Posterior vena cava (tissue), 2 donors: ENCODE measurements at places on chromosomes 4 and X.

DNA sequence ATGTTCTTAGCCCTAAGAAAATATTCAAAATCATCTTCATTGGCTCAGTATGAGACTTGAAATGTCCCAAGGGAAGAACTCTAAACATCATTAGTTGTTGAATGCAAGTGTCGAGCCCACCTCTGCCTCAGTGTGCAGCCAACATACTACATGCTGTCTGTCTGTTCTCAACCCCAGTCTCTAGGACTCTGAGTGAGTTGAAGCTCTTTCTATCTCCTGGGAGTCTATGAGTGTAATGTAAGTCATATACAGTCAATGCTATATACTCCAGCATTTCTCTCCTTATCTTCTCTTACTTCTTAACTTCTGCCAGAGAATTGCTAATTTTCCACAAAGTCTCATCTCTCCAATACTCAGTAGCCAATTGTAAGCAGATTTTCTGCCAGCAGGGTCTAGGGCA lies 61.3 kb downstream of the SPATA18 start:
- DNase-seq, result no peak

GRCh38 chr4:57668621-57669020 lies 558.4 kb upstream of the IGFBP7 start:
- no peak for DNase-seq

GRCh38 chr4:139799615-139800014 lies 134.0 kb downstream of the MGST2 start:
- DNase-seq, result no peak

GRCh38 chr4:158965226-158965625 lies 137.7 kb upstream of the RAPGEF2 start:
- no peak for DNase-seq

DNA sequence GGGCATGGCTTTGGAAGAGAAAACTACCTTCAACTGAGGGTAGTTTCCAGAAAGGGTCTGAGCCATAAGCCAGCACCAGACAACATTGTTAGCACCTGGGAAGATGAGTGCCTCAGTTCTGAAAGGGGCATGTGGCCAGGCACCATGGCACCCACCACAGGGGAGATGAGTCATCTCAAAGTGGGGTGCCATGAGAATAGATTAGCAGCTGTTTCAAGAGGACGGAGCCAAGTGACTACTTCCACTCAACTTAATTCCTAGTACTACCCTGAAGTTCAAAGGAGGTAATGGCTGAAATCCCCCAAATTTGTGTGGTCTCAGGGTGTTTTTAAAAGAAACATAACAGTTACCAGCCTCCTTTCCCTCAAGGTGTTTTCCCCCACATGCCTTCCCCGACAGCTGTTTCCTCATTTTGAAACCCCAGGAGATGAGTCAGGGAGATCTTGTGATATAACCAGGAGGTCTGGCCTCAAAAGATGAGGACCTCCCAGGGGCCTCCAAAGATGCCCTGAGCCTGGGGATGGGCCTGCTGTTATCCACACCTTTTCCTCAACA lies 27.8 kb upstream of the FTHL17 start:
- no peak for DNase-seq

DNA sequence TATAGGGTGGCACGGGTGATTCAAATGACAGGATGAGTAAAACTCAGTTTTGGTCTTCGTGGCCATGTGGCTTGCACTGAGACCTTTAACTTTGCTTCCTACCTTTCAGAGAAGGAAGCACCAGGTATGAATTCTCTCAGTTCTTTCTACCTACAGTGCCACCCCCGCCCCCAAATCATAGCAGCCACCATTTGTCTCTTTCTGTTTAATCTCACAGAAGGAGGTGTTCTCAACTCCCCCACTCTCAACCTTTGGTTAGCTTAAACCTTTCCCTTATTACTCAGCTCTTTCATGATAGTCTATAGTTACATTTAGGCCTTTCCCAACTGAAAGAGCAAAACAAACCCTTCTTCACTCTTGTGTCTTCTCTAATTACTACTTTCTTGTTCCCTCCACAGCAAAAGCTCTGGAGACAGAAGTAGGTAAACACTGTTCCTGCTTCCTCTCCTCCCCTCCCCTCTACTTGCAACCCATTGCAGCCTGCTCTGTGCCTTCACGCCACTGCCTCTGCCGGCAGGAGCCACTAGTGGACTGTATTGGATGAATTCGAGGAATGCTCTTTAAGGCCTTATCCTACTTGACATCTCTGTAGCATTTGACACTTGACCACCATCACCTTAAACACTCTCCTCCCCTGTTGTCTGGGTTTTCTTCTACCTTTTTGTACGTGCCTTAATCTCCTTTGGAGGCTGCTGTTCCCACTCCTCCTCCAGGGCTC lies 123.7 kb downstream of the AFF1 start:
- no peak for DNase-seq
